SJSA1 (cell line): ENCODE measurements at places on chromosomes 3 and 15. TPM values are rescaled to one million over a fixed set of nuclear protein-coding genes. Genes with fewer than 3 reads are reported as not detected.

DNA sequence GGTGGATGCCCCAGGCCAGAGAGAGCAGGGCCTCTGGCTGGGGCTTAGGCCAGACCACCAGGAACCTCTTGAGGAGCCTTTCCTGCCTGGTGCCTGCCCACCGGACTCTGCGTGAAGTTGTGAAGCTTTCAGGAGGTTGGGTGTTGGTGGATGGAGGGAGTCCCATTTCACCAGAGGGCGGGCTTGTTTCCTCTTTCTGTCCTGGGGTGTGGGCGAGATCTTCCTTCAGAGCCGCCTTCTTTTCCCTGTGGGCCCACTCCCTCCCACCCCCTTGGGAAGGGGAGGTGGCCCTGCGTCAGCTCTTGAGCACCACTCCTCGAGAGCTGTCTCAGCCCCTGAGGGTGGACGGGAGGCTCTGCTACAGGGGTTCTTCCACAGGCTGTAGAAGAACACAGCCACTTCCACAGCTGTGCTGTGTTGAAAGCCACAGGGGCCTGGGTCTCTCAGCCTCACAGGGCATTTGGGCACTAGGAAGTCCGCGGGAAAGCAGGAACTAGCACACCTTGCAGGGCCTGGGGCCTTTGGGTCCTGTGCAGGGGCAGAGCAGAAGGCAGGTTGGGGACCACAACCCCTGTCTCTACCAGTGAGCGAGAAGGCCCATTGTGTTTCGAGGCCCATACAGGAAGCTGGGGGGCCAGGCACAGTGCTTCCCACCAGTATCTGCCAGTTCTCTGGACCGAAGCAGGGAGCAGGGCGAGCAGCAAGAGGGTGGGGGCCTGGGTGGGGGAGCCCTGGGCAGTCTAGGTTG lies 2.1 kb downstream of the AMIGO3 start:
- DNase-seq, result no peak

- no peak for DNase-seq
These were observed 357 bp downstream of the KIAA1143 start for GRCh38 chr3:44761101-44761423.

DNA sequence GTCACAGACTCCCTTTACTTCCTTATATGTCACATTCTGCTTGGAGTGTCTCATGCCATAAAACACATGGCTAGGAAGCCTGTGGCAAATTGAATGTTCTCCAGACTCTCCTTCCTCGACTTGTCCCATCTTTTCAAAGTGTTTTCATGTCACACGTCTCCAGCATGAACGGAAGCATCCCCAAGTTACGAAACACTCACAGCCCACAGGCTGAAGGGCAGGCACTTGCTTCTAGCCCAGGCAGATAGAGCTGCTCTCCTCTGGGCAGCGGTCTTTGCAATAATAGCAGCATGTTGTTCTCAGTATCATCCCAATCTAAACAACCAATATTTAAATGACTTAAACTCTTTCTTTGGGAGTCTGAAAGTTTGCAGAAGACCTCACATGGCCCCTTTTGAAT lies 85.3 kb upstream of the ADAMTS9 start:
- DNase-seq, result no peak

DNA sequence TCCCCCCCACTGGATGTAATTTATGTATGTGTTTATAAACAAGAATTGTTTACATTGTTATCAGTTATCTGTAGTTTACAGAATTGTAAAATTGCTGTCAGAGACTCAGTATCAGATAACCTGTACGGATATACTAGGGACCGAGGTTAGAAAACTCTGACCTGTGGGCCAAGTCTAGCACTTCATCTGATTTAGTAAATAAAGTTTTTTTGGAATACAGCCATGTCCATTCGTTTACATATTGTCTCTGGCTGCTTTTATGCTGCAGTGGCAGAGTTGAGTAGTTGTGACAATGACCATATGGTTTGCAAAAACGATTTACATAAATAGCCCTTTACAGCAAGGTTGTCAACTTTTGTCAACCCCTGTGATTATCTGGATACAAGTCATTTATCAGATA lies 52.6 kb downstream of the LRRC28 start:
- DNase-seq, result no peak

- DNase-seq, result no peak
These were observed 297.9 kb downstream of the OTOL1 start for GRCh38 chr3:161794551-161794950.

The MST1R gene
- not detected in 2 replicates for total RNA-seq

The FRMD4B gene
- 1.3 and 13.7 TPM in 2 replicates for total RNA-seq

The COLQ gene
- 0.29 TPM in 1 of 2 replicates, not detected in the other for total RNA-seq
